ENCODE measurements at places on chromosomes 3 and 15.

DNA sequence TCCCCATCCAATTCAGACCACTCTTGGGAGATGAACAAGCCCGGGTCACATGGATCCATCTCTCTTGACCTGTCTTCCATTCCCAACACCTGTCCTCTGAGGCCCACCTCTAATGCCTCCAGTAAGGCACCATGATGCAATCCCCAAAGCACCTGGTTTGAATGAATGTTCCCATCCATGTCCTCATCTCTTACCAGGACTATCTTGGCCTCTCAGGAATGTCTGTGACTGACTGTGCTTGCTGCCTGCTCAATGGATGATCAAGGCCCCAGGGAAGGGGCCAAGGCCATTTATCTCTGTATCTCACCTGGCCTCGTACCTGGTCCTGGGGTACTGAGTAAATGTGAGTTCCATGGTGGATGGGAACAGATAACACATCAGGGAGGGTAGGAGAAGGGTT, 49.7 kb downstream of the SLCO2A1 start:
- no peak for DNase-seq

- DNase-seq, result no peak
These were observed 50.4 kb upstream of the SYN2 start for GRCh38 chr3:11953778-11954177.

DNA sequence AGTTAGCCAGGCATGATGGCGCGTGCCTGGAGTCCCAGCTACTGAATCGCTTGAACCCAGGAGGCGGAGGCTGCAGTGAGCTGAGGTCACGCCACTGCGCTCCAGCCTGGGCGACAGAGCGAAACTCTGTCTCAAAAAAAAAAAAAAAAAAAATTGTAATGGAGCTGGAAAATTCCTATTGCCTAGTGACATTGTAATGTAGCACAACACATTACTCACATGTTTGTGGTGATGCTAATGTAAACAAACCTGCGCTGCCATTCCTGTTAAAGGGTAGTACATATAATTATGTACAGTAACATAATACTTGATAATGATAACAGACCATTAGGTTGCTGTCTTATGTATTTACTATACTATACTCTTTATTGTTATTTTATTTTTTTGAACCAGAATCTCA, 39.1 kb downstream of the KNL1 start:
- no peak for DNase-seq

DNA sequence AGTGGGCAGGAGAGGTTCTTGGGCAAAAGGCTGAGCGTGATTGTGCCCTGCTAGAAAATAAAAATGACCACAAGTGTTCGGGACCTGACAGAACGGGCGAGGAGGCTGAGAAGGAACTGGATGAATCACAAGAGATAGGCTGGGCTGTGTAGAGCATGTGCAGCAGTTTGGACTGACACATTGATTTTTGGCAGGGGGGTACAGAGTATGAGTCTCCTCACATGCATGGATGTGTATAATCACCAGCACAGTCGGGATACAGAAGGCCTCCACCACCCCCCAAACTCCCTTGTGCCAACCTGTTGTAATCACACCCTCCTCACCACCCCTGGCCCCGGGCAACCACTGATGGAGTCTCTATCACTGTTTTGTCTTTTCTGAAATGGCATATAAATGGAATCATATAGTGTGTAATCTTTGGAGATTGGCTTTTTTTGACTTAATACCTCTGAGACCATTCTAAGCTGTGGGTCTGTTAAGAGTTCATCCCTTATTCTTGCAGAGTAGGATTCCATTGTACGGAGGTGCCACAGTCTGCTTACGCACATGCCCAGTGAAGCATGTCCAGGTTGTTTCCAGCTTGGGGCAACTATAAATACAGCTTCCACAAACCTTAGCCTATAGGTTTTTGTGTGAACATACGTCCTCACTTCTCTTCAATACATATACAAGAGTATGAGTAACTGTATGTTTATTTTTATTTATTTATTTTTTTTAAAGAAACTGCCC, 438.8 kb downstream of the FOXP1 start:
- DNase-seq, result no peak

GRCh38 chr3:128277378-128278069, 124.2 kb downstream of the EEFSEC start:
- DNase-seq, result no peak

DNA sequence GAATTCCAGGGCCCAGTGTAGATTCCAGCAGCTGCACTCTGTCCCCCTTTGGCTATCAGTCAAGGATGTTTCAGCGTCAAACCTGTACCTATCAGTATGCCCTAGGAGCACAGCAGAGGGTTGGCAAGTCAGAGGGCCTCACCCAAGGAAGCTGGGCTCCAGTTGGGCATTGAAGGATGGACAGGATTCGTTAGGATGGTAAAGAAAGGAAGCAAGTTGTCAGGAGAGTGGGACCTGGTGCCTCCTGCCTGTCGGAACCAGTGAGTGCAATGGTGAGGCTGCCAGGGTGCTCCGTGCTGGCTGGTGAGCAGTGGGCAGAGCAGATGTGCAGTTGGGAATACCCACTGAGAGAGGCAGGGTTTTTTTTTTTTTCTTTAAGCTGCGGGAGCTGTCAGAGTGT, 157.2 kb downstream of the CHDH start:
- DNase-seq, result no peak

DNA sequence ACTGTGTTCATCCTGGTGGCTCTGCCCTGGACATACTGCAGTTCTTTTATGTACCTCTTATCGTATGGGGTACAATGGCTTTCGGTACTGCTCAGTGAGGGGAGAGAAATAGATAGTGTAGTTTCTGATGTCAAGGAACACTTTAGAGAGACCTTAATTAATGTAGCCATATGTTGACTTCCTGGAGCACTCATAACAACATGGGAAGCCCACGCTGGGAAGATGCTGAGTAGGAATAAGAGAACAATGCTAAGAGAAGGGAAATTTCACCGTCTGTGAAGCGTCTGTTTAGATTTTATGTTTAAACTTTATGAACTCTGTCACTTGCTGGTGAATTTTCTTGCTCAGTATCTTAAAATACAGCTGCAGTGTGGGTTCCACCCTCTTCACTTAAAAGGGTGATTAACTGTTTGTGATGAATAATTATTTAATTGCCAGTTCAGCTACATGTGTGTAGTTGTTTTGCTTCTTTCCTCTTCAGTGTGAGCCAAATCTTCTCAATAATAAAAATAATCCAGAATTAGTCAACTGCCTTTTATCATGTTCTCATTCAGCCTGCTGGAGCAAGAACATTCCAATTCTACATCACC, 373.1 kb upstream of the TPRG1 start:
- no peak for DNase-seq

GRCh38 chr3:169448501-169448900, 215.0 kb downstream of the MECOM start:
- DNase-seq, result no peak

GRCh38 chr3:29466442-29466841, 185.6 kb downstream of the RBMS3 start:
- no peak for DNase-seq

DNA sequence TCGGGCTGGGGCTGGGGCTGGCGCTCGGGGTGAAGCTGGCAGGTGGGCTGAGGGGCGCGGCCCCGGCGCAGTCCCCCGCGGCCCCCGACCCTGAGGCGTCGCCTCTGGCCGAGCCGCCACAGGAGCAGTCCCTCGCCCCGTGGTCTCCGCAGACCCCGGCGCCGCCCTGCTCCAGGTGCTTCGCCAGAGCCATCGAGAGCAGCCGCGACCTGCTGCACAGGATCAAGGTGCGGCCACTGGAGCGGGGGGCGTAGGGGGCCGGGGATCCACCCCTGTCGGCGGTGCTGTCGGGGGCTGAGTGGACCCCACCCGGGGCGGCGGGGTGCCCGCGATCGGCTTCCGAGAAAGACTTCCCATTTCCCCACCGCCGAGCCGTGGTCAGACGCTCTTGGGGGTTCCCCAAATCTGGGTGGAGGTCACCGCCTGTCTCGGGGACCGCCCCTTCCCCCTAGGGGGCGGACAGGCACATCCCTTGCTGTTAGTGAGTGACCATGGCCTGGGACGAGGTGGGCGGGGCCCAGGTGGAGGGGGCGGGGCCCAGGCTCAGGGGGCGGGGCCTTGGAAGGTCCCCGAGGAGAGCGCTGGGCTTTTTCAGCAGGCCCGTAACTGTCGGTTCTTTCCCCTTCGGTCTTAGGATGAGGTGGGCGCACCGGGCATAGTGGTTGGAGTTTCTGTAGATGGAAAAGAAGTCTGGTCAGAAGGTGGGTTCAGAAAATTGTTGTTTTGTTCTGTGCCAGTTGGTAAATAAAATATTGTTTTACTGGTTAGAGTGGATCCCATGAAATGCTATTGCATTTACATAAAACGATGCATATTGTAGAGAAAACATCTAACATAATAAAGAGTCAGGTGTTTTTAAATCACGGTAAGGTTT, 578 bp downstream of the LACTB start:
- peak; percentile 66 for DNase-seq

GRCh38 chr3:66140743-66141372, 79.9 kb upstream of the SLC25A26 start:
- no peak for DNase-seq

DNA sequence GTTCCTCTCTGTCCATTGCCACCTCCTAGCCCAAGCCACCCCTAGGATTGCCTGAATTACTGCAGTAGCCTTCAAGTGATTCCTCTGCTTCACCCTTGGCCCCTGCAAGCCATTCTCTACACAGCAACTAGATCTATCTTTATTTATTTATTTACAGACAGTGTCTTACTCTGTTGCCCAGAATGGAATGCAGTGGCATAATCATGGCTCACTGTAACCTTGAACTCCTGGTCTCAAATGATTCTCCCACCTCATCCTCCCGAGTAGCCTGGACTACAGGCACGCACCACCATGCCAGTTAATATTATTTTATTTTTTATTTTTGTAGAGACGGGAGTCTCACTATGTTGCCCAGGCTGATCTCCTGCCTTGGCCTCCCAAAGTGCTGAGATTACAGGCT, 1.9 kb upstream of the JAGN1 start:
- DNase-seq, result no peak

GRCh38 chr3:36891701-36892160, 53.1 kb downstream of the TRANK1 start:
- DNase-seq, result no peak

- no peak for DNase-seq
These were observed 207.2 kb upstream of the GBE1 start for GRCh38 chr3:81968658-81969057.

DNA sequence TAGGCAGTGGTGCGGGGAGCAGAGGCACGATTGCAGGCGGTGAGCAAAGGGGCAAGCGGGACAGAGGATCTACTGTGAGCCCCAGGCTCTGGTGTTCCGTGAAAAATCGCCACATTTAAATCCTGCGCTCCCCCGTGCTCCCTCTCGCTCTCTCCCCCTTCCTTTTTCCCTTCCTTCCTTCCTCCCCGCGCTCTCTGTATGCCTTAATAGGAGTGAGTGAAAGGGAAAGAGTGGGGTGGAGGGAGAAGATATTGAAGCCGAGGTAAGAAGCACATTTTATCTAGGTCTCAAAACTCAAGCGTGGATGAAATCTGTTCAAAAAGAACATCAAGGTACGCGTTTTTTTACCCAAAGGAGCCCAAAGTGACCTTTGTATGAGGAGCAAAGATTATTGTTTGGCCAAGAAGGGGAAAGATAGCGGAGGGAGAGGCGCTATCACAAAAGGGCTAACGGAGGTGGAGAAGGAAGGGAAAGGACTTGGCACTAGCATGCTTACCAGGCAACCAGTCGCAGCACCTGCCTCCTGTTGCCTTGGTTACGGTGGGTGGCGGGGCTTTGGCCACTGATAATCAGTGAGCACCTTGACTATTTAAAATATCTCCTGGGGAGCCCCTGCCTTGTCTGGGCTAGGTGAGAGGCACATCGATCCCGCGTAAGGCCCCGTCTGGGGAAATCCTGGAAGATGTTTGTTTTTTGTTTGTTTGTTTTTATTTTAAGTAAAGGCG, 14.9 kb upstream of the AEN start:
- DNase-seq, result no peak

DNA sequence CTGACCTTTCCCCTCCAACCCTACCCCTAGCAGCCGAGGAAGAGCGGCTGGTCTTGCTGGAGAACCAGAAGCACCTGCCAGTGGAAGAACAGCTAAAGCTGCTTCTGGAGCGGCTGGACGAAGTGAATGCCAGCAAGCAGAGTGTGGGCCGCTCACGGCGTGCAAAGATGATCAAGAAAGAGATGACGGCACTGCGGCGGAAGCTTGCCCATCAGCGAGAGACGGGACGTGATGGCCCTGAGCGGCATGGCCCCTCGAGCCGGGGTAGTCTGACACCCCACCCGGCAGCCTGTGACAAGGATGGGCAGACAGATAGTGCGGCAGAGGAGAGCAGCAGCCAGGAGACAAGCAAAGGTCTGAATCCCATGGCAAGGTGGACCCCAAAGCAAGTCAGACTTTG, 6.2 kb upstream of the OGG1 start:
- DNase-seq, result no peak

DNA sequence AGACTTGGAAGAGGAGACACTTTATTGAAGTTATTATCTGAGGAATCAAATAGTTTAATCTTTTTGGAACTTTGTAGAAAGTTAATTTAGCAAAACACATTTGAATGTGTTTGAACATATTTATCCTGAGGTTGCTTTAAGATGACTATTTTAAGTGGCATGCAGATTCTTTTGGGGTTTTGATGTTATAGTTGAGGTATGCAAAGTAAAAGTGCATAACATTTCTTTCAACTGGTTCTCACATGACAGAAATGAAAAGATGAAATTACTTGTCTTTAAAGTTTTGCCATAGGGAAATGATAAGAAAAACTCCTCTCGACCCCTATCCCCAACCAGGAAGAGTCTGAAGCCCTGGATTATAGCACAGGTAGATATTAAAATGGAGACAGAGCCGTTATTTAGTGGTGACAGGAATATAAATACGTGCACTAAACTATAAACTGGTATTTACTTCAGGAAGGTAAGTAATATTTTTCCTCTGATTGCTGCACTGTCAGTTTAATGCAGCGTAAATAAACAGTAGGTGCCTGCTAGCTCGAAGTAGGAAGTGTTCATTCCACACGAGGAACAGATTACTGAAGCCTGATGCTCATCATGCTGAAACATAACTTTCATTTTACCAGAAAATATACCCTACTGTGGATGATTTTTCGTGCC, 15.1 kb upstream of the SATB1 start:
- DNase-seq, result no peak

GRCh38 chr3:39121621-39122020, 14.1 kb downstream of the TTC21A start:
- no peak for DNase-seq

DNA sequence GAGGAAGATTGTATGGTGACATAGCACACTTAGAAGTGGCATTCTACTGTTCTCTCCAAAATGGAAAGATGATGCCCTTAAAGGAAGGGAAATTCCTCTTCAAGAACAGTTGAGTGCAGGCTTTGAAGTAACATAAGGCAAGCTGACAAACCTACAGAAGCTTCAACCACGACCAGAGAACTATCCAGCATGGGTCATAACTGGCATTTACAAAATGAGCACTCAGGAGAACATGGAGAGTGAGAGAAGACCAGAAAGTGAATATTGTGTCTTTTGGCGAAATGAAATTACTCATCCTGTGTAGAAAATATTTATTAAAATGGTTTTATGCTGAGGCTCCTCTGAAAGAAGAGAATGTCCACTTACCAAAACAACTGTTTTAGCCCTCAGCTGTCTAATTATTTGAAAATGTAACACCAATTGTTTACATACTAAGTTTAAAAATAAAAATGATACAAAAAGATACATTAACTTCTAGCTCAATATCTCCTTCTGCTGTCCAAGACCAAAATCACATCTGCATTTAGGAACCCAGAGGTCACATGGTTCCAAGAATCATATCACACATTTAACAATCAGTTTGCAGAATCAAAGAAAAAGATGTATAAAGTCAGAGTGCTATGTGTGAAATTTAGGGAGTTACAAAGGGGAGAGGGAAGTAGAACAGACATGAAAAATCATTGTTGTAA, 216.9 kb downstream of the ATP8B4 start:
- no peak for DNase-seq
